ENCODE measurements at places on chromosomes 6 and 20.

GRCh38 chr6:37460805-37461204 is 27.8 kb downstream of the CMTR1 start:
- DNase-seq, result no peak

- DNase-seq, result no peak
These were observed 11.2 kb upstream of the MRPS18A start for GRCh38 chr6:43698584-43699349.

- no peak for DNase-seq
These were observed 683.3 kb downstream of the QKI start for GRCh38 chr6:164097551-164098398.

DNA sequence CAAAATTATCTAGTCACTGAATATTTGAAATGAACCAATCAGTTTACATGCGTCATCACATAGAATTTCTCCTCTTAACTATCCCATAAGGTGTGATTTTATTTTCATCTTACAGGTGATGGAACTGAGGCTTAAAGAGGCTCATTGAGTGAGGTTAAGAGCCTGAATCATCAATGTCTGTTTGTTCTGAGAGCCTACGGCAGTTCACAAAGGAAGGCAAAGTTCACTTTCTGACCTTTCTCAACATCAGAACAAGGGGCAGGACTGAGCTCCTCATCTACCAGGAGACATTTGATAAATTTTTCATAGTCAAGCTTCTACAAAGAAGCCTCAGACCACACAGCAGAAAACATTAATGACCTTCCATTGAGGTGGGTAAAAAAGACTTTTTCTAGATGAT is 54.9 kb upstream of the OLIG3 start:
- no peak for DNase-seq

- no peak for DNase-seq
These were observed 198.0 kb downstream of the BACH2 start for GRCh38 chr6:90098627-90099026.

DNA sequence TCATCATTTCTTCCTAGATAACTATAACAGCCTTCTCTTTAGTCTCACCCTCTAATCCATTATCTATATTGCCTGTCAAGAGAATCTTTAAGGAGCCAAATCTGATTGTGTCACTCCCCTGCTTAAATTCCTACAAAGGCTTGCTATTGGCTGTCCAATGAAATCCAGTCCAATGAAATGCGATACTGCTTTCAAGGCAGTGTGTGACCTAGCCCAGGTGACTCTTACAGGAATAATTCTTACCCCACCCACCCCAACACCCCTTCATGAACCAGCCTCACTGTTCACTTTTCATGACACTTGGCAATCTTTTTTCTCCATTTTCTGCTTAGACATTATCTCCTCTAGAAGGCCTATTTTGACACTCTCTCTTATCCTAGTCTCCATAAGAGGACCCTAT is 163.3 kb upstream of the MARCKS start:
- DNase-seq, result no peak

DNA sequence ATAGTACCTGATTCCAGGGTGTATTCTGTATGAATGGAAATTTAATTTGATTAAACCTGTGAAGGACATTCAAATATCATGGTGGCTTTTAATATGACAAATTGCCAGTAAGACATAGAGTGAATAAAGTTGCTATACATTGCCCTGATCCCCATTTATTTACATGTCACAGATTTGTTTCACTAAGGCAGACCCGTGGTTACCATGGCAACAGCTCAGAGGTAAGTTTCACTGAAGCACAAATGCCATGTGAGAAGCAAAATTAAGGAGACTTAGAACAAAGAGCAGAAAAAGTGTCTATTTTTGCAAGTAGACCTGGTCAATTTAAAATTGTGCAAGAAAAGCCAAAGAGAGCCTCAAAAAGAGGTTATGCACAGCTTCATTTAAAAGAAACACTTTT is 63.7 kb downstream of the PXDC1 start:
- no peak for DNase-seq

DNA sequence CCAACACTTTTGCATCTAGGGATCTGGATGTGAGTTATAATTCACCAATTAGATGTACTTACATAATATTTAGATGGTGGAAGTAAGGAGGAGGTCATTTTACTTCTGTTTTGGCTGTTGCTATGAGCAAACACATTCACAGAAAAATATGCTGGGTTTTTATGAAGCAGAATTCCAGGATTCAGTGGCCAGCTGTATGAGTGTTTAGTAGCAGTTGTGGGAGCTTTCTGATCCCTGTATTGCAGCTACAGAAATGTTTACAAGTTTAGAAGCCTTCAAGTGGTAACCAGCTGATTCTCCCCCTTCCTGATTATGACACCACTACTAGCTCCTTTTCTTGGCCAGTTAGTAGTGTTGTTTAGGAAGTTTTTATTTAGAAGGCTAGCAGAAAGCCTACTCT is 177.0 kb downstream of the TENT5A start:
- no peak for DNase-seq

DNA sequence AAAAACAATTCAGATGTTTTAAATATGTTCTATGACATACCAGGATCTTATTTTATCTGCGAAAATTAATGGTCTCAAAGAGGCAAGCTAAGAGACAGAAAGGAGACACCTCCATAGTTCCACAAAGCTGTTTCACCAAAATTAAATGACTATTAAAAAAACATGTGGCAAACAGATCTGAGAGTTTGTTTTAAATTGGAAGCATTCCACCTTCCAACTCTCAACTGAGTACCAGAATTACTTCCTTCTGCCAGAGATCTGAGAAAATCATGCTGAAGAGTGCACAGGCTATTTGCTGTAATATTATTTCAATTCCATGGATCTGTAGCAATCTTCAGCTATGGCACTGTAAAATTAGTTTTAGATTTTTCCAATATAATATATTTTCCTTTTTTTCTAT is 669.5 kb upstream of the MARCKS start:
- DNase-seq, result no peak

All from cardiac septum (tissue), 1 donor.